Cortex of kidney (tissue), 1 donor: ENCODE measurements at places on chromosomes 5 and 9.

- no peak for DNase-seq
Measured at GRCh38 chr9:14301583-14302021, 12.3 kb downstream of the NFIB start.

- DNase-seq, result no peak
Measured at GRCh38 chr5:170251462-170251861, 18.7 kb downstream of the C5orf58 start.

GRCh38 chr5:72849546-72849945, 33.1 kb downstream of the TNPO1 start:
- no peak for DNase-seq

- no peak for DNase-seq
Measured at GRCh38 chr9:4859035-4859434, 66.3 kb downstream of the RCL1 start.

- DNase-seq, result no peak
Measured at GRCh38 chr9:134152022-134152448, 12.3 kb downstream of the RNU6ATAC start.

- no peak for DNase-seq
Measured at GRCh38 chr5:134439210-134439654, 27.6 kb upstream of the CDKN2AIPNL start.

DNA sequence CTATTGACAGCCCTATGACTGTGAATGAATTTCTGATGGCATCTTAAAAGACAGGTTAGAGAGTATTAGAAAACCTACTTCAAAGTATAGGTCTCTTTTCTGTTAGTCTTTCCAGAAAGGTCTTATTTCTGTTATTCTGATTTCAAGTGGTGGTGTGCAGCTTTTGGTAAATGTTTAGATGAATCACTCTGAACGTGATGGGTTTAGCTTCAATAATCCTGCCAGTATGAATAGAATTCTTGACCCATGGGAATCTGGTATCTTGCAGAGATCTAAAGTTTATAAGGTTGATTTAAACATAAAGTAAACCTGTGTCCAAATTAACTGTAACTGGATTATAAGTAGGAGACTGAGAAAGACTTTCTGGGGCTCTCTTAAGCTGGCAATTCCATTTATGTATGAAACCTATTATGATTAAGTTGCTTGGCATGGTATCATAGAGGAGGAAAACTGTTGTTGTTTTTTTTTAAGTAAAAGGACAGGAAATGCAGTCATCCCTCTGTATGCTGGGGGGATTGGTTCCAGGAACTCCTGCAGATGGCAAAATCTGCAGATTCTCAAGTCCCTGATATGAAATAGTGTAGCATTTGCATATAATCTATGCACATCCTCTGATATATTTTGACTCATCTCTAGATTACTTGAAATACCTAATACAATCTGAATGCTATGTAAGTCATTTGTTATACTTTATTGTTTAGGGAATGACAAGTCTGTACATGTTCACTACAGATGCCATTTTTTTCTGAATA, 77.0 kb upstream of the ADAMTS19 start:
- DNase-seq, result no peak

DNA sequence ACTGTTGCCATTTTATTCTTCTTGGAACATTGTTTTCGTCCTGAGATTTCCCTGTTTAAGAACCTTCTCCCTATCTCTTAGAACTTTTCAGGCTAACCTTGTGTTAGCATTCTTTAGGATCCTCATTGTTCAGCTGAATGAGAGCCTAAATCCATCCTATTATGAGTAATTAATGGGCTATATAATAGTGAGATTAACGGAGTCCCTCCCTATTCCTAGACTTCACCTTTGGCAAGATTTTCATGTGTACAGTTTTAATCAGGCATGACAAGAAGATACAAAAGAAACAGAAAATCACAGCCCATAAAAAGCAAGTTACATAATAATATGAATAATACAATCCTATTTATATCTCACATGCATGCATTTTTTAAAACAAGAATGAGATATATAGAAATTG, 9.1 kb upstream of the MSMP start:
- no peak for DNase-seq

- DNase-seq, result no peak
Measured at GRCh38 chr9:34957492-34958410, at the start of gene PHF24. PHF24 (plus strand) TSS chr9:34958285; CDS start chr9:34971299, 13,014 bp downstream.

DNA sequence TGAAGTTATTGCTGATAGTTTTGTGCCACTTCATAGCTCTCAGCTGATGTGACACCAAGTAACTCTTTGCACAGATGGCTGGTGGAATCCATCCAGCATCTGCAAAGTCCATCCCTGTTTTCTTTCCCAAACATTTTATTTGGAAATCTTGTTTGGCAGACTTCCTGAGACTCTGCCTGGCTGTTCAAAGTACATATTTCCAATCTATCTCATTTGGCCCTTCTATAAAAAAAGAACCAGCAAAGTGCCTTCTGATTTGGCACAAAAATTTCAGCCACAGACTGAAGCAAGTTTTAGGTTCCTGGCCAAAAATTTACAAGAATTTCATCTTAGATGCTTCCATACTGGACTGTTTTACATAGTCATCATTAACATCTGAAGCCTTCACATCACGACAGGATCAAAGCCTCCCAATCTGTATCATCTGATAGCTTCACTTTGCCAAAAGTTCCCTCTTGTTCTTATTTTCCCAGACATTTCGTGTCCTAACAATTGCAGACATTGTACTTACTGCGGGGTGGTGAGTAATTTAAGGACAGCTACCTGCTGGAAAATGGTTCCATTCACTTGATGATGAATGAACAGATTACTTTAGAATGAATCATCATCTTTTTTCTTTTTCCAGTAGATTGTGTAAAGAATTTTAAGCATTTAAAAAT, 377.3 kb downstream of the KIAA0825 start:
- DNase-seq, result no peak
